ENCODE measurements at places on chromosomes 2 and 18.

GRCh38 chr18:53411511-53411910 is 813.0 kb downstream of the MBD2 start:
- no peak for DNase-seq

GRCh38 chr2:888906-889566 is 61.6 kb upstream of the SNTG2 start:
- DNase-seq, result no peak

GRCh38 chr2:169222665-169223064 is 139.7 kb downstream of the LRP2 start:
- no peak for DNase-seq

- DNase-seq, result no peak
Measured at GRCh38 chr2:180871649-180872048, 108.8 kb upstream of the UBE2E3 start.

DNA sequence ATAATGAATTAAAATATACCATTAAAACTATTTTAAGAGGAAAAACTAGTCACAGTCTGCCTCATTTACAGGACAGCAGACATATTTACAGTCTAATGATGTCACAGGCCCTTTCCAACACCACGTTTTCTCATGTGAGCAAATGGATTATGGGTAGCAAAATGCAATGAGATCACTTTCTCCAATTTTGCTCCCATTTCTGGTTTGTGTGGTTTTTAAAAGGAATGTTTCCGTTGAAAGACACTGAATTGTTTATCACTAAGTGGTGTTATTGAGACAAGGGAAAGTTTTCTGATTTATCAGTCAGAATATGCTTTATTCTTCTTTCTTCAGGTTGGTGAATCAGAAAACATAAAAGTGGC is 11.4 kb upstream of the NR4A2 start:
- no peak for DNase-seq

- no peak for DNase-seq
Measured at GRCh38 chr2:467101-467500, 179.2 kb upstream of the ALKAL2 start.

DNA sequence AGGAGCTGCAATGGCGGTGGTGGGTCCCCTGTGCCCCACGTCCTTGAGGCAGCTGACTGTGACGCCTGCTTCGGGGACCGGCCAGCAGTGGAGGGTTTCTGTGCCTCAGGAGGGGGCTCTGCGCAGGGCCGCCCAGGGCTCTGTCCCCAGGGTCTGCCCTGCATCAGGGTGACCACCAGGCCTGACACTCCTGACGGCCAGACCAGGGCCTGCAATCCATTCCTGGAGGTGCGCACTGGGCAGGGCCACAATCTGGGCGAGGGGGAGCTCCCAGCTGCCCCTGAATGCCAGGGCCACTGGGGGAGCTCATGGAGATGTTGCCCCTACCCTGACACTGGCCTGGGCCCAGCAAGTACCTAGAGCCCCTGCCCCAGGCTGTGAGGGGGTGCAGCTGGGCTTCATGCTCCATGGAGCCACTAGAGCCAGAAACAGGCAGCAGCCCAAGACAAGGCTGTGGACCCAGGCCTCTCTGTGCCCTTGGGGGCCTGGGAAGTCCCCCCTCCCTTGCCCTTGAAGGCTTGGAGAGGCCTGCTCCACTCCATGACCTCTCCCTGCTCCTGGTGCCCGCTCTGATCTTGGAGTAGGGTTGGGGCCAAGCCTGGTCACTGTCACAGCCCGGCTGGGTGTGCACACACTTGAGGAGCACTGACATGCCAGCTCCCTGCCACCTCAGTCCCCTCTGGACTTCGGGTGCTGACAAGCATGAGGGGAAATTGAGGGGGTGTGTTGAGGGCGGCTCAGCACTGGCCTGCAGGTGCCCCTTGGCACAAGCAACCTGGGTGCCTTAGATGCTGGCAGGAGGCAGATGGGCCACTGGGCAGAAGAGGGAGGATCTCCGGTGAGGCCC is 55.9 kb downstream of the LDAH start:
- no peak for DNase-seq

GRCh38 chr2:224171226-224171625 is 132.1 kb upstream of the SERPINE2 start:
- no peak for DNase-seq

DNA sequence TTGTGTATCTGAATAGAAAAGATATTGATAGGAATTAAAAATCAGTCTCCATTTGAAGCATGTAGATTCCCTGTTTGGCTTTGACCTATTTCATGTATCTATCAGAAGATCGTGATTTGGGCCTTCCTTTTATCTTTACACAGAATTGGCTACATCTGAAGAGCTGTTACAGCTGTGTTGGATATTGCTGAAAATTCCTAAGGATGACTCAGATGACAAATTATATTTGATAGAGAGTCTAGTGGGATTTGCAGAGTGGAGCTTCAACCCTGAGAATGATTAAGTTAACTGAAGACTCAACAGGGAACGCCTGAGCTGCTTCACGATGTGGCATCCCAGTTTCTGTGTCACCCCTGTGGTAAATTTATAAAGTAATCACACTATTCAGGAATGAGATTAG is 4.9 kb upstream of the COL3A1 start:
- no peak for DNase-seq

DNA sequence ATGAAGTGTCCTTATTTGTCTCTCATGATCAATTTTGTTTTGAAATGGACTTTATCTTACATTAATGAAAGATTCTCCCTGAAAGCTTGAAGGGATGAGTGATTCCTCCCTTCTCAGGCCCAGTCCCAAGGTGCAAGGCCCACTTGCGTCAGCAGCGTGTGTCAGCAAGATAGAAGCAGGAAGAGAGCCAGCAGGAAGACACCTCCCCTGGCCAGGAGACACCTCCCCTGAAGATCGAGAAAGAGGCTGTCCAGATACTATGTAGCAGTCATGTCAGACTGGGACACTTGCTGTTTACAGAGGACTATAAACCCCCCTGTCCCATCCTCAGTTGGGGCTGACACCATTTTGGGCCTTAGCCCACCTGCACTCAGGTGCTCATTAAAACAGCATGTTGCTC is 38.3 kb downstream of the TIMM21 start:
- DNase-seq, result no peak

GRCh38 chr18:11600321-11600720 is 9.1 kb upstream of the SLC35G4 start:
- no peak for DNase-seq

DNA sequence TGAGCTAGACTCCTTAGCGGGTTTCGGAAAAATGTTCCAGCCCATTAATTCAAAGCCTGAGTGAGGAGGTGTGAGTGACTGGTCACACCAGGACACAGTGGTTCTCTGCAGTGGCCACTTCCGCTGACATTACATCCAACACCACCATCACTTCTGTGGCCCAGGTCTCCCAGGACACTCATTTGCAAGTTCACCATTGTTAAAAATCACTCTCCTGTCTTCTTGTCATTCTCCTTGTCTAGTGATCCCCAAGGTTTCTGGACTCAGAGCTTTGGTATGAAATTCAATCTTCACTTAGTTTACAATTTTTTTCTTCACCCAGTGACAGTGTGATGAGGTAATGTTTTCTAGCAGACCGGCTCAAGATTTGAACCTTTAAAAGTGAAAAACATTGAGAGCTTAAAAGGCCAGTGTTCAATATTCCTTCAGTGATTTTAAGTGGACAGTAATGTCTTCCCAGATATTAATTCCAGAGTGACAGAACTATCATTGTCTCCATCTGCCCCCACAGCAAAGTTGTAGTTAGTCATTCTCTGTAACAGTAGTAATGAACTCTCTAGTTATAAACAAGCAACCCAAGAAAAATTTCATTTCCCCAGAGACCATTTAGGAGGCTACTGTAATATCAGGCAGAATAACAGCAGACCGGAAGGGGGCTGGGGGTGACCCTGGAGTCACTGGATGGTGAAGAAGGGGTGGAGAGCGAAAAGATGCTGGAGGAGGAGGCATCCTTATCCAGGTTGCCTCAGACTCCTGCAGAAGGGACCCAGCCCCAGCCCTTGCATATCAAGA is 164.9 kb downstream of the GFPT1 start:
- DNase-seq, result no peak

DNA sequence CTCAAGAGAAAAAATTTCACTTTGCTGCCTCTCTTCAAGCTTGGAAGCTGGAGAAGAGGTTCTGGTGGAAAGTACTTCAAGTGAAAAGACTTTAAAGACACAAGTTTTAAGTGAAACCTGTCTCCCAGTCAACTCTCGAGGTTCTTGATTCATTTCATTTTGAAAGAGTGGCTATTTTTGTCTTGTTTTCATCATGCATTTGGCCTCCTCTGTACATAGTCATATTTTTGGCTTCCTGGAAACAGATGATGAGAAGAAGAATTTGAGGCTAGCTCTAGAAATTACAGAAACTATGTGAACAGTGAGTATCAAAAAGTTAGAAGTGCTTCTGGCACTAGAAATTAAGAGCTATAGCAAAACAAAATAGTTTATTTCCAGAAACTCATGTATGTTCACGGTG is 124.8 kb downstream of the DTNA start:
- no peak for DNase-seq

DNA sequence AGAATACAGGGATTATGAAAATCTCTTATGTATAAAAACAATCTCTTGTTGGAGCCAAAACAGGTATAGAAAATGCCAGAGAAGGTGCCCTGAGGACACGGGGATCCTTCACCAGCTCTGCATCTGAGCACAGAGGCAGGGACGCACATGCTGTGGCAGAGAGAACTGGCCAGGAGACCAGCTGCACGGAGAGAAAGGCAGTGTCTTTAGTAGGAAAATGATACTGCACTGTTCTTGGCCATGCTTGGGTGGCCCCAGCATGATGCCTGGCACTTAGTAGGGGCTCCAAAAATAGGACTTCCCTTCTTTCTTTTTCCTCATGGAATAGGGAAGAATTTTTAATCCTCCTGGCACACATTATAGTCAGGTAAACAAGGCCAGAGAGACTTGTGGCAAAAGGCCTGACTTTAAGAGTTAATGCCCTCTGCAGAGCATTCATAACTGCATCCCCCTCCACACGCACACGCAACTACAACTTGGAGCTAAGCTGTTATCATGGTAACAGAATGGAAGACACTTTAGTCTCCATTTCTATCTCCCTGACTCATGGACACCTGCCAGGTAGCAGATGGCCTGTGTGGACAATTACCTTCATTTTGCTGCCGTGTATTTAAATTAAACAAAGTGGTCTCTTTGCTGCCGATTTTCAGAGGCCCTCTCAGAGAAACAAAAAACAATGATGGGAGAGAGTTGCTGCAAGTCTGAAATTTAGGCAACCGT is 59.7 kb upstream of the DNMT3A start:
- DNase-seq, result no peak

GRCh38 chr2:109513749-109514588 is 99.8 kb downstream of the SEPTIN10 start:
- DNase-seq, result peak; percentile 62

DNA sequence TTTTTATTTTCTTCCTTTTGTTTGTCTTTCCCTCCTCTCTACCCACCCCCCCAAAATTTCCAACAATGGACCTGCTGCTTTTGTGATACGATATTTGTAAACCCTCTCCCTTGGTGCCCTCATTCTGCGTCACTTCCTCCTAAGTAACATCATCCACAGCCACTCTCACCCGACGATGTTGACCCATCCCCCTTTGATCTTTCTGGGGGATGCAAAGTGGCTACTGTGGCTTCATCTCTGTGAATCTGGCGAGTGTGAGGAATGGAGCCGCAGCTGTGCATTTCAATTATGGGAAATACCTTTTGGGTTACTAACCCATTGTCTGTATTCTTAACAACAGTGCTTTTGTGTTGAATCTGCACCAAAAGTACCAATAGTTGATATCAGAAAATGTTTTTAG is 19.4 kb downstream of the ANTXR1 start:
- DNase-seq, result peak; percentile 64

DNA sequence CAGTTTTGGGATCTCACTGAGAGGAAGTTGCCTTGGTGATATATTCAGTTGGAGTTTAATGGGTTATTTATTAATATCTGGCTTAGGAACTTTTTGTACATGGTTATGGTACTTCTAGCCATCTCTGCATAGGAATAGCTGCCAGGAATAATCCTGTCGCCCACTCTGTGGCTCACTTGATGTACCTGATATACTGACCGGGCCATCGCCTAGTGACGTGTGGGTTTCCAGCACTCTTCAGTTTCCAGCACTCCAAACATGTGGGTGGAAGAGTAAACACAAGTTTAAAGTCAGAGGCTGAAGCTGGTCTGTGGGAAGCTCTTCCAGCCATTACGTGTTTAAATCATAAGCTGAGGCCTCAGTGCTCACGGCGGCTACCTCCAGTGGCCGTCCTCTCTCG is 44.3 kb upstream of the AGAP1 start:
- DNase-seq, result no peak

- no peak for DNase-seq
Measured at GRCh38 chr2:128770143-128771085, 451.7 kb upstream of the HS6ST1 start.

GRCh38 chr2:128689971-128690370 is 371.3 kb upstream of the HS6ST1 start:
- DNase-seq, result no peak

DNA sequence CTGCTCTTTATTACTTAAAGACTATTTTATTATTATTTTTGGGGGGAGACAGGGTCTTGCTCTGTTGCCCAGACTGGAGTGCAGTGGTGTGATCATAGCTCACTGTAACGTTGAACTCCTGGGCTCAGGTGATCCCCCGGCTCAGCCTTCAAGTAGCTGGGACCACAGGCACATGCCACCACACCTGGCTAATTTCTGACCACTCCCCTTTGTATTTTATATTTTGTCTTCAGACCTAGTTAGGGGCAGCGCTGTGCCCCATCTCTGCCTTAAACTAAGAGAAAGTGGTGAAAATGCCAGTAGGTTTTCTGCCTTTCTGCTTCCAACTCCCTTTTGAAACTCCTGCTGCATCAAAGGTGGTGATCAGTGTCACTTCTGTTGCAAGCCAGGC is 82.5 kb downstream of the LPIN1 start:
- no peak for DNase-seq

DNA sequence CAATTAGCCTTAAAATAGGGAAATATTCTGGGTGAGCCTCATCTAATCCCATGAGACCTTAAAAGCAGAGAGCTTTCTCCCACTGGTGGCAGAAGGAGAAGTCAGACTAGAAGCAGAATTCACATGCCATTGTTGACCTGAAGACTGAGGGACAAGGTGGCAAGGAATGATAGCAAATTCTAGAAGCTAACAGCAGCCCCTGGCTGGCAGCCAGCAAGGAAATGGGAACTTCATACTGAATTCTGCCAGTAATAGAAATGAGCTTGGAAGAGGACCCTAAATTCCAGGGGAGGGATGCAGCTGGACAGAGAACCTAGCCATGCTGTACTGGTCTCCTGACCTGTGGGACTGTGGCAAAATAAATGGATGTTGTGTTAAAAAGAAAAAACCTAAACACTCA is 19.5 kb downstream of the B3GNT7 start:
- no peak for DNase-seq

- DNase-seq, result no peak
Measured at GRCh38 chr2:21633911-21634310, 510.1 kb downstream of the TDRD15 start.

All from SW480 (cell line).